ENCODE measurements at places on chromosomes 4 and X.

- no peak for DNase-seq
Observed at GRCh38 chr4:144723471-144723870, 77.5 kb downstream of the HHIP start.

DNA sequence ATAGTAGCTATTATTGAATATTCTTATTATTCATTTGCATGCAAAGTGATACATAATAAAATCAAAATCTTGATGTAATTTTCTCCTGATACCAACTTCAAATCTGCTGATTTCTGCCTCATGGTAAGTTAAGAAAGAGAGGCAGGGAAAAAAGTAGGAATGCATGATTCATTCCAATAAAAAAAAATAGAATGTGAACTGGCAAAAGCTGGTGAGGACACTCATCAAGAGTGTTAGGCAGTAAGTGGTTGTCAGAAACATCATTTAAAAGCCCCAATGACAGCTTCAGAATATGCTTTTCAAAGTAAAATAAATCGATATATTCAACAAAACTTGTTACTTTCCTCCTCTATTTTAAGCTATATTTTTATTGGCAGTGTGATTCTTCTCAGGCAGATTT lies 979.1 kb downstream of the TECRL start:
- DNase-seq: no peak

- DNase-seq: no peak
Observed at GRCh38 chrX:50067435-50068284, 133.1 kb downstream of the AKAP4 start.

DNA sequence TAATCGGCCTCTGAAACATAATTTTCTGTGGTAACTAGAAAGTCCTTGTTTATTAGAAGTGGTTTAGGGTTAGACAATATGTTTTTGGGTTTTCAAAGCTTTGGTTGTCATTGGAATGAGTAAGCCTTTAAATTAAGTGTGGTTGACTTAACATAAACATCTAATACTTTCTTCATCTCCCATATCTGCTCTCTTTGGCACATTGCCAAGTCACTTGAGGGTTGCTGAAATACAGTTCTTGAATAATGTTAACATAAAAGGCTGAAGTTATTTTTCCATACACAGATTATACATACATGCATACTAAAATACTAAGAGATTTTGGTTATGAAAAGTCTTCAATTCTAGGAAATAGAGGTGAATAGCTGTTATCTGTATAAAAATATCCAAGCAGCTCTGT lies 241.7 kb upstream of the BMP3 start:
- DNase-seq: no peak

DNA sequence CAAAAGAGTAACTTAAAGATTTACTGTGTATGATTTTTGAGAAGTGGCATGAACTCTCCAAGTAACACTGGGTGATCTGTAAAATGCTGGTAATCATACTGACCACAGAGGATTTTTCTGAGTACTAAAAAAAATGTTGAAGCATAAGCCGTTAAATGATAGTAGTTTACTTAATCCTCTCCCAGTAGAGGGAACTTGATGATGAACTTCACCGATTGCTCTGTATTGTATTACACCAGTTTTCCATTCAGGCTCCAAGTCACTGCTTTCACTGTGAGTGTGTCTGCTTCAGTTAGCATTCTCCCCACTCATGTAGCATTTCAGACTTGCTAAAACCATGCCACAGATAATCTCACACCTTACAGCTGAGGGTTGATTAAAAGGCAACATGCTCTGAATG lies 294.1 kb downstream of the GBA3 start:
- no peak for DNase-seq

DNA sequence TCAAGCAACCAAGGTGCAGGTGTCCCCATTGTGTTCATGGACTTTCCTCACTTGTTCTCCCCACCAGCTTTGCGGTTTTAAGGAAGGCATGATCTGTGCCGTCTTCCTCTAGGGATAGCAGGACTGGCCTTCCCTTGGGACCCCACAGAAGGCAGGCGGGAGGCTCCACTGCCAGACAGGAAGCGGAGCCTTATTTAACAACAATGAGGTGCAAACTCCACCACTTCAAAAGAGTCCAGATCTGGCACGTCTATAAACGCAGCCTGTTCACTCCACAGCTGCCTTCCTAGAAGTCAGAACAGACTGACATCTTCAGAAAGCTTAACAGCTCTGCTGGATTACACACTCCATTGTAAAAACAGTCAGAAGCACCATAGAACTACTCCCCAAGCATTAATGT lies 1.7 kb upstream of the GPR143 start:
- no peak for DNase-seq

DNA sequence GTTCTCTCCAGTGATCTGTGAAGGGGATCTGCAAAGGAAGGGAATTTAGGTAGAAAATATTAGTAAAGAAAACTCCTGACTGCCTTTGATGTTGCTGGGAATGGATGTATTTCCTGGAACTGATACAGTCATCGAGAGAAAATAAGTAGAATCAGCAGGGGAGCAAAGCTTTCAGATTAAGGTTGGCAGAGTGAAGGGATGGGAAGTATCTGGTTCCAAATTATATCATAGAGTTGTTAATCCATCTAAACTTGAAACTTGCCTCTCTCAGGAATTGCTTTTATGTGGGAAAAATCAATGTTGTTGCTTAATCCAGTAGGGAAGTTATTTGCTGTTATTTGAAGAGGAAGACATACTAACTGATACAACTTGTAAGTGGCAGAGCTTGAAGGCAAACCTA lies 19.3 kb downstream of the EPHA5 start:
- no peak for DNase-seq

DNA sequence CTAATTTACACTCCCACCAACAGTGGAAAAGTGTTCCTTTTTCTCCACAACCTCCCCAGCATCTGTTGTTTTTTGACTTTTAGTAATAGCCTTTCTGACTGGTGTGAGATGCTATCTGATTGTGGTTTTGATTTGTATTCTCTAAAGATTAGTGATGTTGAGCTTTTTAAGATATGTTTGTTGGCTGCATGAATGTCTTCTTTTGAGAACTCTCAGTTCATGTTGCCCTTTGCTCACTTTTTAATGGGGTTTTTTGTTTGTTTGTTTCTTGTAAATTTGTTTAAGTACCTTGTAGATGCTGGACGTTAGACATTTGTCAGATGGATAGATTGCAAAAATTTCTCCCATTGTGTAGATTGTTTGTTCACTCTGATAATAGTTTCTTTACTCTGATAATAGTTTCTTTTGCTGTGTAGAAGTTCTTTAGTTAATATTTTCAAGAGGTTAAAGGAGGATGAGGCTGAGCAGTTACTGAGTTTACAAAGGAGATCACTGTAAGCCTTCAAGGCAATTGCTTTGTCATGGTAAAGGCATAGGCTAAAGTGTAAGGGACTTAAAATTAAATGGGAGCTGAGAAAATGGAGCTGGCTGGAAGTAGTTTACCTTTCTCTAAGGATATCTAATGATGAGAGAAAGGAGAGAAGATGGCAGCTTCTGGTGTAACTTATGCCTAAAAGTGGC lies 323.4 kb downstream of the PCDH7 start:
- DNase-seq: no peak

GRCh38 chr4:186942758-186943377 lies 219.2 kb upstream of the FAT1 start:
- DNase-seq: no peak

DNA sequence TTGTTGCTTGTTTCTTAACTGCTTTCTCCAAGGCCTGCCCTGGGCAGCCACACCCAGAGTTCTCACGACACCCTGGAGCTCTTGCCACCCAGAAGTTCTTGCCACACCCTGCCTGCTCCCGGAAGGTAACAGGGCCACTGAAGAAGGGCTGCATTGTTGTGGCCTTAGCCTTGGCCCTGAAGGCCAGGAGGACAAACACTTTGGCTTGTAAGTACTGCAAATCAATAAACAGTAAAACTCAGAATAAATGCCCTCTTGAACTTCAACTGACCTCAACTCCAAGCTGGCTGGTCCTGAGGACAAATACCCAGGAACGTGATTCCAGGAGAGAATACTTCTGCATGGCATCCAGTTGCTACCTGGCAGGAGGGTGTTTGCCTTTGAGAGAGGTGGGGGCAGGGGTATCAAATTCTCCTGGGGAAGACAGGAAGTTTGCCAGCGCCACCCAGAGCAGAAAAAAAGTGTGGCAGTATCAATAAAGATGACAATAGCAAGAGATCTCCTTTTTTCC lies 54.1 kb downstream of the TLR10 start:
- no peak for DNase-seq

GRCh38 chr4:165827018-165827417 lies 46.0 kb upstream of the TLL1 start:
- DNase-seq: no peak

- DNase-seq: no peak
Observed at GRCh38 chr4:113941836-113942235, 37.6 kb downstream of the ARSJ start.

DNA sequence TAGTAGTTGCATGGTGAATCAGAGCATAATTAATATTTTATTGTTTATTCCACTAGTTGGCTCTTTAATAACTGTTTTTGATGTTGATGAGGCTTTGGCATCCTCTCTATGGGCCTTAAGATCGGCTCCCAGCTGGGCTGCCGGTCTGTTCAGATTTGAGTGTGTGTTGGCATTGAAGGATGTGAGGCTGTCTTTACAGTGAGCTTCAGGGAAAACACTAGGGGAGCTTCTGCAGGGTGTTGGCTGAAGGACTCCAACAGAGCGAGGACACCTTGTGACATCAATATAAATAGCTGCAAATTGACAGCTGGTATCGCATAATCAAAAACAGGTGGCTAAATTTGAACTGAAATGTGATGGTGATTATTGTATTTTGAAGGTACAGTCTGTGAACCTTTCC lies 322.0 kb downstream of the FSTL5 start:
- no peak for DNase-seq

- DNase-seq: no peak
Observed at GRCh38 chr4:72857787-72858186, 211.7 kb downstream of the COX18 start.

DNA sequence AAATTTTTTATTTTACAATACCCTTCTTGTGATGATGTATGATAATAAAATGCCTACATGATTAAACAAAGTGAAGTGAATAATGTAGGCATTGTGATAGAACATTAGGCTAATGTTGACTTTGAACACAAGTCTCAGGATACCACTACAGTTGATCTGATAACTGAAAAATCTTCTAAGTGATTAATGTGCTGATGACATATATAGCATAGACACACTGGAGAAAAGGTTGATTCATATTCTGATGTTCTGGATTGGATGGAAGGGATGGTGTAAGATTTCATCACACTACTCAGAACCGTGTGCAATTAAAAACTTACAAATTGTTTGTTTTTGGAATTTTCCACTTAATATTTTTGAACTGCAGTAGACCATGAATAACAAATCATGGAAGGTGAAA lies 738.5 kb downstream of the TECRL start:
- no peak for DNase-seq

GRCh38 chrX:10750581-10750980 lies 130.2 kb upstream of the MID1 start:
- no peak for DNase-seq

- DNase-seq: no peak
Observed at GRCh38 chr4:184812199-184812542, 13.6 kb downstream of the ACSL1 start.

DNA sequence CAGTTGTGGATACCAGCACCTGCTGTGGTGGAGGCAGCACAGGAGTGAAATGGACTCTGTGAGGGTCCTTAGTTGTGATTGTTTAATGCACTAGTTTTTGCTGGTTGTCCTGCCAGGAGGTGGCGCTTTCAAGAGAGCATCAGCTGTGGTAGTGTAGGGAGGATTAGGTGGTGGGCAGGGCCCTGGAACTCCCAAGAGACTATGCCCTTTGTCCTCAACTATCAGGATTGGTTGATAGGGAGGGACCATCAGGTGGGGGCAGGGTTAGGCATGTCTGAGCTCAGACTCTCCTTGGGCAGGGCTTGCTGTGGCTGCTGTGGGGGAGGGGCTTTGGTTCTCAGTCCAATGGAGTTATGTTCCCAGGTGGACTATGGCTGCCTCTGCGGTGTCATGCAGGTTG lies 121.9 kb downstream of the RRAGB start:
- DNase-seq: no peak

- DNase-seq: no peak
Observed at GRCh38 chr4:136861091-136861490, 671.2 kb downstream of the PCDH18 start.

GRCh38 chrX:133325422-133325821 lies 89.9 kb downstream of the GPC4 start:
- no peak for DNase-seq

GRCh38 chr4:22991576-22991975 lies 298.8 kb downstream of the GBA3 start:
- DNase-seq: no peak

- no peak for DNase-seq
Observed at GRCh38 chrX:48045410-48046311, 25.8 kb downstream of the ZNF630 start.

DNA sequence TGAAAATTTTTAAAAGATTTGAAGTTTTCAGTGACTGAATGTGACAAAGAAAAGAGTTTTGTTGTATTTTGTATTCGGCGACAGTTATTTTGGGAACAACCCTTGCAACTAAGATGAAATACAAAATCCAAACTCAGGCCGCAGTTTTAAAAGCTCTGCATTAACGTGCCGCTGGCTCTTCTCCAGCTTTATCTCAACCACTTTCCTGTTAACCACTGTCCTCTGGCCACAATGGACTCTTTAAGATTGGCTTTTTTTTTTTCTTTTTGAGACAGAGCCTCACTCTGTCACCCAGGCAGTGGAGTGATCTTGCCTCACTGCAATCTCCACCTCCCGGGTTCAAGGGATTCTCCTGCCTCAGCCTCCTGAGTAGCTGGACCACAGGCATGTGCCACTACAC lies 22.1 kb upstream of the AMTN start:
- DNase-seq: no peak

DNA sequence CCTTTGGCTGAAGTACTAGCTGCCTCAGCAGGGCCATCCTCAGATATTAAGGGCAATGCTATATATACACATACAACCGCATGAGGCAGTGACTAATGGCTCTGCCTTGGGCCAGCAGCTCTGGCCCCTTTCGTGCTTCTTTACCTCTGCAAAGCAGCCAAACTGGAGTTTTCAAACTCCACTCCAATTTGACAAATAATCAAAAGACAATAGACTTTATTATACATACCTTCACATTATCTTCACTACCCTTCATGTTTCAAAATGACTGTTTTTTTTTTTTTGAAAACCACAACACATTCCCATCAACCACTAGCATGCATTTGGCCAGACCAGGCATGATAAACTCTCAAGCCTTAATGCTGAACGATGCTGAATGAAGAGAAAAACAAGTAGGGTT lies 187.7 kb downstream of the ENOX2 start:
- DNase-seq: no peak

DNA sequence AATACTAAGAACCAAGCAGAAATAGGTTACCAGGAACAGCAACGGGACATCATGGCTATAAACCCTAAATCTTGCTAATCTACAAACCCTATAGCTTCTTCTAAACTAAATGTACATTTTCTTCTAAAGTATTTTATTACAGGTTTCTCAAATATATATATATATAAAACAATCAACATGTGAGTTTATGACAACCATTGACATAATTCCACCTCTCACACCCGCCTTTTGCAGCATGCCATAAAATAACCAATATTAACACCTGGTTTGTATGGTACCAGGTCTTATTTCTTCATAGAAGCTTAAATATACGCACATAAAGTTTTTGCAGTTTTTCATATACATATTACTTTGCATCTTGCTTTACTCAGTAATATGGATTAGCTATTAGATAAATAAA lies 955.3 kb upstream of the LCORL start:
- no peak for DNase-seq

- DNase-seq: no peak
Observed at GRCh38 chr4:79907001-79907400, 166.0 kb downstream of the ANTXR2 start.

All from activated T-helper 1 cell treated with Interleukin-2 at 50 U/mL for 16 hours (primary cell).